ENCODE measurements at places on chromosomes 13 and 19. TPM values are rescaled to one million over a fixed set of nuclear protein-coding genes. Genes with fewer than 3 reads are reported as not detected.

Gene ZNF490
- 9.9 TPM for total RNA-seq

Gene GNG8
- total RNA-seq, result not detected

Gene B3GNT8
- total RNA-seq, result 5.1 TPM

Gene PLIN3
- total RNA-seq, result 124 TPM

Gene HPN
- not detected for total RNA-seq

Measured in vein endothelial cell (primary cell).